ENCODE measurements at places on chromosomes 1 and 21.

- DNase-seq: no peak
Measured at GRCh38 chr1:223859058-223859457, 13.3 kb upstream of the TP53BP2 start.

GRCh38 chr1:99207216-99207615 is 57.1 kb upstream of the PLPPR4 start:
- no peak for DNase-seq

- no peak for DNase-seq
Measured at GRCh38 chr1:157472056-157472701, 80.1 kb downstream of the FCRL5 start.

GRCh38 chr1:115319706-115320105 is 18.3 kb downstream of the NGF start:
- no peak for DNase-seq

GRCh38 chr1:26545969-26546323 is 16.4 kb downstream of the RPS6KA1 start:
- no peak for DNase-seq

- no peak for DNase-seq
Measured at GRCh38 chr1:216742625-216743024, 19.4 kb upstream of the ESRRG start.
